NCI-H1436 (cell line): ENCODE measurements at places on chromosomes 5 and 9.

DNA sequence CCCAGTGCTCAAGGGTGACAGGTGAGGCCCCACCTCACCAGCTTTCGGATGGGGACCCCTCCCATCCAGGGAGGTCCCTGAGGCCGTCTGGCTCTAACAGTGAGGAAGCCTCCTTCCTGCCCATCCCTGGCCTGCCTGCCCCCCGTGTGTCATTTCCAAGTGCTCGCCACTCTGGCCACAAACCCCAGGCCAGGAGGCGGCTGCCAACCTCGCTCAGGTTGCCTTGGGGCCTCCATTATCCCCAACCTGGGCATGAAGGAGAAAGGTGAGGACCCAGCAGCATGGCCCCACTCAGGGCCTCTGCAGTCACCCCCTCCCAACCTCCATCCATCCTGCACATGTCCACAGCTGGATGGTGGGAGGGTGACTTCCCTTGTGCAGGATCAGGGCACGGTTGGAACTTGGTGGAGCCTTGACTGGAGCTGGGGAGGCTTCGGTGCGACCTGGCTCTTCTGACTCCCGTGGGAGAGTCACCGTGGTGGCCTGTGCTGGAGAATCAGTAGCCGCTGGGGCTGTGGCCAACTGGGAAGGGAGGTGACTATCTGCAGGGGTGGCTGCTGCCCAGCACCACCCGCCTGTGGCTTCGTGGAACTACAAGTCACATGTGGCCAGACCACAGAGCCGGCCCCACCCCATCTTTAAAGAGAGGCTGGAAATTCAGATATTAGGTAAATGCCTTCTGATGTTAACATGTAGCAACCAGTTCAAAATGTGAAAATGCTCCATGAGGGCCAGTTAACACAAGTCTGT is 37.5 kb upstream of the GFPT2 start:
- DNase-seq: no peak

DNA sequence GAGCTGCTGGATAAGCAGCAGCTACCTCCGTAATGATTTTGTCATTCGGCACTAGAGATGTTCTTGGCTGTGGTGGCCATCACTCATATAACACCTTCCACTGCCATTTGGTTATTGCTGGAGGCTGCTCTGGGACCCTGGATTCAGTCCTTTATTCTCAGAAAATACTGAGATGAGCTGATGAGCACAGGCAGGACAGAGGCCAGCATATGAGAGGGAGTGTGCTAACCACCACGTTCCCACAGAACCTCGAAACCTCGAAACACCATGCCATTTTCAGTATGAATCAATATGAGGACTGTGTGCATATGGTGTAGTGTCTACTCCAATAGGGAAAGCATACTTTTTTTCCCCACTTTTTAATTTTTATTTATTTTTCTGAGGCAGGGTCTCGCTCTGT is 56.6 kb downstream of the ADAM19 start:
- DNase-seq: no peak

- DNase-seq: peak; percentile 36
These were observed 41.7 kb upstream of the TMEM250 start for GRCh38 chr9:136160381-136160841.

GRCh38 chr5:93922551-93922950 is 181.2 kb upstream of the POU5F2 start:
- no peak for DNase-seq

DNA sequence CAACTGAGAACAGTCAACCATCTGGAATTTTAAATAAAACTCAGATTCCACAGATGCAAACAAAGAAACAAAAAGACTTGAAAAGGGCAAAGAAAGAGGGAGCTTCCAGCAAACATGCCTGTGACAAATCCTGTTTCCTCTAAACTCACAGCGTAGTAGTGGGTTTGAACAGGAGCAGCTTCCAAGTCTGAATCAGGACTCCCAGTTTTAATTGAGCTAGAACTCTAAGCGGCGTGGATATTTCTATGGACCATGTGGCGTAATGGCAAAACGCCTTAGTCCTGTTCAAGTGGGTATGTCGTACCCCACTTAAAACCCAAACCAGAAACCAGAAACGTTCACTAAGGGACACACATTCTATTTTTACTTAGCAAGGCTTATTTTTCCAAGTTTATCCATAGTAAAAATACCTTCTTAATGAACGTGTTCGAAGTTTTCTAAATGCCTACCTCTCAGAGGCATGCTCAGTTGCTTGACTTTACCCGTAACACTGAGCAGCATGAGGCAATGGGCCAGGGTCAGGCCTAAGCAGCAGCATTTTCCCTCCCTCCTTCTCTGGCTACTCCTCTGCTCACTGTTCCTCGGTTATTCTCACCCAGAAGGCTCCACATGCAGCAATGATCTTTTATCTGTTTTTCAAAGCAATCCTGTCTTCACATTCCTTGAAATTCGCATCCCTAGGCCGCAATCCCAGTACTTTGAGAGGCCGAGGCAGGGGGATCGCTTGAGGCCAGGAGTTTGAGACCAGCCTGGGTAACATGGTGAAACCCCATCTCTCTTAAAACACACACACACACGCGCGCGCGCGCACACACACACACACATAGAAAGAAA is 77.9 kb downstream of the FNBP1 start:
- DNase-seq: no peak

GRCh38 chr5:2656206-2656605 is 95.3 kb downstream of the IRX2 start:
- no peak for DNase-seq

DNA sequence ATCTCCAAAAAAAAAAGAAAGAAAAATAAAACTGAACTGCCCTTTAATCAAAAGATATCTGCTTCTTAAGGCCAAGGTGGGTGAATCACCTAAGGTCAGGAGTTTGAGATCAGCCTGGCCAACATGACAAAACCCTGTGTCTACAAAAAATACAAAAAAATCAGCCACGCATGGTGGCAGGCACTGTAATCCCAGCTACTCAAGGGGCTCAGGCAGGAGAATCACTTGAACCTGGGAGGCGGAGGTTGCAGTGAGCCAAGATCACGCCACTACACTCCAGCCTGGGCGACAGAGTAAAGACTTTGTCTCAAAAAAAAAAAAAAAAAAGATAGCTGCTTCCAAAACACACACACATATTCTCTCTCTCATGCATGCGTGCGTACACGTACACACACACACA is 17.8 kb downstream of the SCAI start:
- DNase-seq: no peak

- DNase-seq: no peak
These were observed 273.2 kb upstream of the PANK3 start for GRCh38 chr5:168852329-168852728.

GRCh38 chr5:132834057-132834456 is 3.6 kb upstream of the SHROOM1 start:
- no peak for DNase-seq

- no peak for DNase-seq
These were observed 1.3 kb downstream of the LRRC26 start for GRCh38 chr9:137168573-137168903.

DNA sequence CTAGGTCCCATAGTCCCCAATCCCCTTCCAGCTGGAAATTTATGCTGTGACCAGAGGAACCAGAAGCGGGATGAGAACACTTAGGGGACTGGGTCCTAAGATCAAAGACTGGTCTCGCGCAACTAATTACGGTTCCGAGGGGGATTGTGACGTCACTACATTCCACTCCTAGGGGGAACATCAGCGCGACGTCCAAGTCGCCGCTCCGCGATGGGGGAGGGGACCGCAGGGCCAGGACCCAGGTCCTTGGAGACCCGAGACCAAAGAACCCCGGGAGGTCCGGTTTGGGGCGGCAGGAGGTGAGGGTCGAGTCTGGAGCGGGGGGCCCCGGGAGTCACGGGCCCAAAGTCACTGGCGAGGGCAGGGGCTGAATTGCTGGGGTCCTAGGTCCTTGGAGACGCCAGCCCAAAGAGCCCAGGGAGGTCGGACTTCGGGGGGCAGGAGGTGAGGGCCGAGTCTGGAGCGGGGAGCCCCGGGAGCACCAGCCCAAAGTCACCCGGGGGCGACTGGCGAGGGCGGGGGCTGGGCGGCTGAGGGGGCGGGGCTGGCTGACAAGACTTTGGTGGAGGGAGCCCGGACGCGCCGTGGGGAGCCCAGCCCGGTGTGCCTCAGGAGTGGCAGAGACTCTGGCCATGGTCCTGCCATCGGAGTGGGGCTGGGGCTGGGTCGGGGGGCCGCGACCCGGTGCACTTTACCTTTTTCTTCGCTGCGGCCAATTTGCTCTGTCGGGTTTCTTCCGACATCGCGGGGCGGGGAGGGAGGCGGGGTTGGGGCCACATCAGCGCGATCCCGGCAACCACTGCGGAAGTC is at the start of gene GOLGA2:
Gene GOLGA2 (minus strand): TSS at position 810 of the 810 bp plus-strand sequence. CDS start 31 bp downstream, at position 779.
- no peak for DNase-seq

GRCh38 chr5:5181650-5182324 is 41.7 kb downstream of the ADAMTS16 start:
- no peak for DNase-seq

GRCh38 chr5:180251887-180252286 is 40.0 kb downstream of the MAPK9 start:
- DNase-seq: no peak

DNA sequence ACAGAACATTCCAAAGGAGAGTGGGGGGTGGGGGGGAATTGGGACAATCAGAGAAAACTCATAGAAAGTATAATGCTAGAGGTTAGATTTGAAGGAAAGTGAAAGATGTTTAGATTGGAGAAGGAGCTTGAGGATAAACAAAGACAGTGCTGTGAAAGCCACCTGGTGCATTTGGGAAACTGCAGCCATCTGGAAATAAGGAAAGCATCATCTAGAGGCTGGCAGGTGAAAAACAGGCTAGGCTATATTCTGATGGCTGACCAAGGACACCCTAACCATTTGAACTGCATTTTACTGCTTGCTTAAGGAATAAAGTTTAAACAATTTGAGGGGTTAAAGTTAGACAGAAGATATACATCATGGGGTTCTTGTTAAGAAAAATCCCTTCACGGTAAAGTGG is 296.4 kb downstream of the CETN3 start:
- DNase-seq: no peak

DNA sequence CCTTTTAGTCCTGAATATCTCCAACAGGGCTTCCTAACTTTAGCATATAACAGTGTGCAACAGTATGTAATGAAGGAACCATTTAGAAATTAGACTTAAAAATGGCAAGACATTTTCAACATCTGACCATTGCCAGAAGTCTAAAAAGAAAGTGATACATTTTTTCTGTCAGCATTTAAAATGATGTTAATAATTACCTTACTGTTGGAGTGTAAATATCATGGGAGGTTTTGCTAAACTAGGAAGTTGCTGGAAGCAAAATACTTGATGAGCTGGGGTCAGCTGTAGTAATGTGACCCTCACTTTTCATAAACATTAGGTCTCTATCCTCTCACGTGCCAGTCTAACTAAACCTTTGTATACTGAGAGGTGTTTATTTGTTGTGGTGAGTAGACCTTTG is 68.8 kb downstream of the NTRK2 start:
- no peak for DNase-seq

- no peak for DNase-seq
These were observed 198.0 kb upstream of the MVB12B start for GRCh38 chr9:126128494-126129142.

DNA sequence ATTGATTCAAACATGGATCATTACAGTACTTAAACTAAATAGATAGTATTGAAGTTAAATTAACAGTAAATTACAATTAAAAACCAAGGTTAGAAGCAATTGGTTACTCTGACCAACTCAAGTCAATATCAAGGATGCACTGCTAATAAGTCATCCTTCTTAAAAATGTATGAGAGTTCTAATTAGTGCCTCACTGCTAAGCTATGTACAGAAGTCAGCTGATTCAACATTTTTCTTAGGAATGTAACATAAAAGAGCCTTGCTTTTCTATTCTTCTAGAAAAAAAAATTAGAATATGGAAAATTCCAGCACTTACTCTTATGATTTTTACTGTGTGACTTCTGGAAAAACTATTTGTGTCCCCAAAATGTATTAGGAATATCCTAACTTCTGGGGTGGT is 75.7 kb upstream of the FBN2 start:
- no peak for DNase-seq

- no peak for DNase-seq
These were observed 106.3 kb downstream of the UGCG start for GRCh38 chr9:112002847-112003457.

DNA sequence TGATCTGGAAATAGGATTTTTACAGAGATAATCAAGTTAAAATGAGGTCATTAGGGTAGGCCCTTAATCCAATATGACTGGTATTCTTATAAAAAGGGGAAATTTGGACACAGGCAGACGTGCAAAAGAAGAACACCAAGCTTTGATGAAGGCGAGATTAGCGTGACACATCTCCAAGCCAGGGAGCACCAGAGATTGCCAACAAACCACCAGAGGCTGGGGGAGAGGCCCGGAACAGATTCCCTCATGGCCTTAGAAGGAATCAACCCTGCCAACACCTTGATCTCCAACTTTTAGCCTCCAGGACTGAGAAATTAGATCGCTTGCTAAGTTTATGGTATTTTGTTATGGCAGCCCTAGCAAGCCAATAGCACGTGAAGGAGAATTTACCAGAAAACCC is 10.8 kb upstream of the ARSI start:
- no peak for DNase-seq
